ENCODE measurements at places on chromosomes 1 and 21.

DNA sequence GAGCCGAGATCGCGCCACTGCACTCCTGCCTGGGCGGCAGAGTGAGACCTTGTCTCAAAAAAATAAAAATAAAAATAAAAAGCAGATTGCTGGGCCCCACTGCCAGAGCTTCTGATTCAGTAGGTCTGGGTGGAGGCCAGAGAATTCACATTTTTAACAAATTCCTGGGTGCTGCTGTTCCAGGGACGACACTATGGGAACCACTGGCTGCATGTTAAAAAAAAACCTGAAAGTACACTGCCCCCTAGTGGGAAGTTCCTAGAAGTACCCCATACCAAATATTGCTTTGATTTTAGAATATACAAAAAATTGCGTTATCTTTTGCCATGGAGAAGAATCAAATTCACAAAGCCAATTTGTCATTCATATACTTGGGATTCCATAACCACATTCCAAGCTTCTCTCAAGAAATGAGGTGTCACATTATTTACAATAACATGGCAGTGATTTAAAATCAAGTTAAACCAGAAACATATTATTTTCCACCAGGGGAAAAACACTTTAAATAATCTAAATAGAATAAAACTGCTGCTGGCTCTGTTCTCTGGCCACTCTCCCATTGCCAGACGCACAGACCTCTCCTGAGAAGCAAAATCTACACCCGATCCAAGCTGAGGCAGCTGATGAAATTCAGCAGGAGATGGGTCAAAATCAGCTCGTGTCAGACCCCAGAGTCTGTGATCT, 27.4 kb downstream of the SYF2 start:
- DNase-seq = no peak

DNA sequence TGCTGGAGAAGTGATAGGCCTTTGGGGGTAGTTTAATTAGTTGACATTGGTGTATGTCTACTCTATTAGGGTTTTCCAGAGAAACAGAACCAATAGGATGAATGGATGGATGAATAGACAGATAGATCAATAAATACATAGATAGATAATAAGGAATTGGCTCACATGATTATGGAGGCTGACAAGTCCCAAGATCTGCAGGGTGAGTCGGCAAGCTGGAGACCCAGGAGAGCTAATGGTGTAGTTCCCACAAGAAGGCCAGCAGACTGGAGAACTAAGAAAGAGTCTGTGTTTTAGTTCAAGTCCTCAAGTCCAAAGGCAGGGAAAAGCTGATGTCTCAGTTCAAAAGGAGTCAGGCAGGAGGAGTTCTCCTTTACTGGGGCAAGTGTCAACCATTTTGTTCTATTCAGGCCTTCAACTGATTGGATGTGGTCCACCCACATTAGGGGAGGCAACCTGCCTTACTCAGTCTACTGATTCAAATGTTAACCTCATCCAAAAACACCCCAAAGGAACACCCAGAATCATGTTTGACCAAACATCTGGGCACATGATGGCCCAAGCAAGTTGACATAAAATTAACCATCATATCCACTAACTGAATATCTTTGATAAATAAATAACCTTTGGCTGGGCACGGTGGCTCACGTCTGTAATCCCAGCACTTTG, 4.5 kb upstream of the SDE2 start:
- no peak for DNase-seq

- no peak for DNase-seq
Measured at GRCh38 chr21:36149788-36150711, 6.6 kb upstream of the DOP1B start.

GRCh38 chr1:64898107-64898861, 68.1 kb downstream of the JAK1 start:
- DNase-seq = no peak

- no peak for DNase-seq
Measured at GRCh38 chr1:13752852-13753251, 52.9 kb downstream of the PRDM2 start.

DNA sequence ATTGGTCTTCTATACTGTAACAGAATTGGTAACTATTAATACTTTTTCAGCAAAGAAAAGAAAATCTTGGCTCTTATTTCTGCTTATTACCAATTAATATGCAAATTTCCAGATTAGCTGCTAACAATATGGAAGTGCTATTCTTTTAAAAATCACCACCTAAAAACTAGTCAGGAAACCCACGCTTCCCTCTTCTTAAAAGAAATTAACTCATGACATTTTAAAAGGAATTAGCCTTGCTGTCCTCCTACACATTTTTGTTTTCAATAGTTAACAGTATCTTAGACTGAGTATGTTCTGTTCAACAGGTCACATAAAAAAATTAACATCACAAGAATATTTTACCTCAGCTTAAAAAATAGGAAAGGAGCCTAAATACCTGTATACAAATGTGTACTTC, 27.3 kb downstream of the ABL2 start:
- no peak for DNase-seq

DNA sequence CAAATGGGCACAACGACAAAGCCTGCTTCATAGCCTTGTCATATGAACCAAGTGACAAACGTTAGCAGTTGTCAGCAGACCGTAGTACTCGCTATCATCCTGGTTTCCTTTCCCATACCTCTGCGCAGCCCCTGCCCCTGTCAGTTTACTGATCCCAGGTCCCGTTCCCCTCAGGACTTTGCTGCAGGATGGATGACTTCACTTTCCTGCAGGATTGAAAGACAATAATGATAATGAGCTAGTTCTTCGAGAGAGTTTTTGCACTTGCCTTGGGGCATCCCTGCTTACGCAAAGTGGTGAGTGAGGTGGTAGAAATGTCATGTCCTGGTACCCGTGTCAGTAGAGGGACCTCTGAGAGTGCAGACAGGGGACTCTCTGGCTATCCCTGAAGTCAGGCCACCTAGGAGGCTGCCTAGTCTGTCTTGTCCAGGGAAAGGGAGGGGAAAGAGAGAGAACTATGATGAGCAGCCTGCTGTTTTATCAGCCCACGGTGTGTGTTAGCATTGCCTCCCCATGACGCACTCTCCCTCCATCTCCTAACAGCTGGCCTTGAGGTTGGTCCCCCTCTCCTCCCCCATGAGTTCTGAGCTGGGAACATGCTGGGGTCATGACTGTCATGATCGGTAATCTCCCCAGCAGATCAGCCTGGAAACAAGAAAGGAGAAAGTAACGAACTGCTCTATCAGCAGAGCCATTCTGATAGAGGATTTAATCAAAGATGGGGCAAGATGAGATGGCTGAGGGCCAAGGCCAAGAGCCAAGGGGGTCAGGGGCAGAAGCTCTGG, 53.7 kb downstream of the ELK4 start:
- no peak for DNase-seq

- peak; percentile 80 for DNase-seq
Measured at GRCh38 chr1:30823969-30824735, 66.6 kb upstream of the LAPTM5 start.

- no peak for DNase-seq
Measured at GRCh38 chr1:85576642-85577418, 3.7 kb upstream of the CCN1 start.

DNA sequence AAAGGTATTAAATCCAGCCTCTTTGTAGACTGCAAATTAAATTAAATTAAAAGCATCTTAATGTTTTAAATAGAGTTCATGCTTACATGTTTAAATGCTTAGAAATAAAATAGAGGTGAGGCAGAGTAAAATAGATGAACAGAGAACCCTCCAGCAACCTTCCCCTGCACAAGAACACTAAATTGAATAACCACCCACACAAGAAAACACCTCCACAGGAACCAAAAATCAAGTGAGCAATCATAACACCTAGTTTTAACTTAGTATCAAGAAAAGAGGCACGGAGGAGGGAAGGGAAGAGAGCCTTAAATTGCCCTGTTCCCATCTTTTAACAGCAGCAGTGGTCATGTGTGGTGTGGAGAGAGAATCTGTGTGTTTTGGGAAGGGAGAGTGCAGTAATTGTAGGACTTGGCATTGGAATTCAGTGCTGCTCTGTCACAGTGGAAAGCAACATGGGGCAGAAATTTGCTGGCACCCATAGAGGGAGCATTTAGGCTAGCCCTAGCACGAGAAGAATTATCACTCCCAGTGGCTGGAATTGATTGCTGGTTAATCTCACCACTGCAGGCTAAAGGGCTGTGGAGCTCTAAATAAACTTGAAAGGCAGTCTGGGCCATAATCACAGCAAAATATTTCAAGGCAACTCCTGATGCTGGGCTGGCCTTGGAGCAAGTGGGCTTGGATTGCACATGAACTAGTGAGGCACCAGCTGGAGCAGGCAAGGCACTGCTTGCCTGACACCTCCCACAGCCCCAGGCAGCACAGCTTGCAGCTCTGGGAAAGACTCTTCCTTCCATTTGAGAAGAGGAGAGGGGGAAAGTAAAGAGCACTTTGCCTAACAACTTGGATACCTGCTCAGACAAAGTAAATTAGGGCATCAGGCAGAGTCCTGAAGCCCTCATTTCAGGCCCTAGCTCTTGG, 1478.8 kb downstream of the NCAM2 start:
- DNase-seq = no peak

GRCh38 chr1:183995322-183996039, 42.0 kb downstream of the COLGALT2 start:
- no peak for DNase-seq

GRCh38 chr1:234373959-234374254, 651 bp downstream of the COA6 start:
- DNase-seq = no peak

DNA sequence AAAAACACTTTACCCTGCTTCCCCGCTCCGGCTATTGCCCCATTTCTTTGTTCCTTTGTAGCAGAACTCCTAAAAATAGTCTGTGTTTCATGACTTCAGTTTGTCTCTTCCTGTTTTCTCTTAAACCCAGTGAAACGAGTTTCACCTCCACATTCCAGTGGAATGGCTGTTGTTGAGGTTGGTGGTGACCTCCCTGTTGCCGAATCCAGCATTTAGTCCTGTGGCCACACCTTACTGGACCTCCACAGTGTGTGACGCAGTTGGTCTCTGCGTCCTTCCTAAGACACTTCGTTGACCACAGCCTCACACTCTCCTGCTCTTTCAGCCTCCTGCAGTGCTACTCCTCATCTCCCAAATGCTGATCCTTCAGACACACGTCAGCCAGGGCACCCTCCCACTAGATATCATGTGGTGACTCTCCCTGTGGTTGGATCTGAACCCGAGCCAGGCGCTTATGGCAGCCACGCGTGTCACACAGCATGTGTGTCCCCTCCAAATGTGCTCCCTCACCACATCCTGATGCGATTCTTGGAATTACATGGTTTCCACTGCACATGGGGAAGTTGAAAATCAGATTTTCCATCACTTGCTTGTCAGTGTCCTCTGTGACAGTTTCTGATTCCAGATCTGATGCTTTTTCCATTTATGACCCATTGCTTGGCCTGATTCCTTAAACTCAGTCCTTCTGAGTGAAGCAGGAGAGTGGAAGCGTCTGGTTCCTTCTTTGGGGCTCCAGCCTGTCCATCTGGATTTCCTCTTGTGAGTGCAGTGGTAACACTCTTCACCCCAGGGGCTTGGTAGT, 99.1 kb upstream of the ARTN start:
- no peak for DNase-seq

DNA sequence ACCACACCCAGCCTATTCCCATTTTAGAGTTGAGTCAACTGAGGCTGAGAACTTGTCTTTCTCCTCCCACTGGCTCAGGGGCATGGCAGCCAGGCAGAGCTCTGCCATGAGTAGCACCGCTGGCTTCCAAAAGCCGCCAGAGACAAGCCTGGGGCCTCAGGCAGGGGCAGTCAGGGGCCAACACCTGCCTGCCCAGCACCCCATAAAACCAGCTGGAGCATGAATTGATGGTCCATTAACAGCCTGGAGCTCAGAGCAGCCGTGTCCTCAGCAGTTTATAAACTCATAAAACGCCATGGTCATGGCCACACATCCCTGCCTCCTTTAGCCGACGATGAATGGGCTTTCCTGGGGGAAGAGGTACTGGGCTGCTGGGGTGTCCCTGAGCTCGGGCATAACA, 50.6 kb upstream of the PAX7 start:
- no peak for DNase-seq

DNA sequence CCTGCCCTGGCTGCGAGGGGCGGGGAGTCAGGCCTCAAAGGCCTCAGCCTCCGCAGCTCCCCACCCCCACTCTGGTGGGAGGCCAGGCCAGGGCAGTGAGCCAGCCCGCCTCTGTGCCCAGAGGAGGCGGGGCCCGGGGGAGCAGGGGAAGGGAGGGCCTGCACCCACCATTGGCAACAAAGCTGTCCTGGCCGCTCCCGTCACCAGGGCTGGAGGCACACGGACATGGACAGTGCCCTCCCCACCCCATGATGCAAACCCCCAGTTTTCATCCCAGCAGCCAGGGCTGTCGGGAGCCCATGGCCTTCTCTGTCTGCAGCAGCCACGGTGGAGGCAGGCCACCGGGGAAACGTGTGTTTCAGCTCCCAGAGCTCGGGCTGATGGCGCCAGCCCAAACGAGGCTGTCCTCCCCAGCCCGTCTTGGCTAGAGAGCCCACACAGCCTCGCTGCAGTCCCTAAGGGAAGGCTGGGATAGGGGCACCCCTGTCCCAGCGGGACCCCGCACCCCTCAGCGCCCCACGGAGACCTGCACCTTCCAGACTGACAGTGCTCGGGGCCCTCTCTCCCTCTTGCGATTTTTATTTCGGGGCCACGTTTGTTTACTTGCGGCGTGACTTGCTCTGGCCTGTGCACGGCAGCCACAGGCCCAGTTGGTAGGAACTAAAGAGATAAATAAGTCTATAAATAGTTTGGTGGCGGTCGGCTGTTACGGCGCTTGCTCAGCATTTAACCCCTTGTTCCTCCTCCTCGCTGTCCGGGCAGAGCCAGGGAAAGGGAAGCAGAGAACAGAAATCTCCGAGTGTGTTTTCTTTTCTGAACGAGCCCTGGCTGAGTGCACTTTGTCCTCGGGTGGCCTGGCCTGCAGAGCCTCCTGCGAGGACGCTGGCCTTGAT, 101.8 kb downstream of the PRDM16 start:
- DNase-seq = no peak

DNA sequence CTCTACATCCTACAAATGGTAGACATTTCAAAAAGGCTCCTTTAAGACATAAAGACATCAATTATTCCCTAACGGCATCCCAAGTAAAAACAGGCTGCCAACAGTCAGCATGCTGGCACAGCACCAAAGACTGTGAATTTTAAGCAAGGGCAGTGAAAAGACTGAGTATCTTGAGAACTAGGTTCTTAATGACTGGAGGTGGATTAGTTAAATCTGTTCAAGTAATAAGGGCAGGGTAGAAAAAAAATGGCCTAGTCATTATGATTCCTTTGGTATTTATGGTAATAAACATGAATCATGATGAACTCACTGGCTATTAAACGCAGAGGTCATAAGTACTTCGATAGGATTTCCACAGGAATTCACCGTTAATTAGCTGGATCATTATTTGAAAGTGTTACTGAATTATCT, 75.2 kb downstream of the KIFAP3 start:
- no peak for DNase-seq
